Activated T-cell treated with anti-CD3 and anti-CD28 coated beads, Interleukin-2, amount 50 U/mL, for 72 hours (primary cell): ENCODE measurements at places on chromosomes 2 and 18. TPM values are rescaled to one million over a fixed set of nuclear protein-coding genes. Genes with fewer than 3 reads are reported as not detected.

The TXNDC9 gene
- 30.9 TPM for total RNA-seq

The DIS3L2 gene
- total RNA-seq: 28.8 TPM

The HOXD12 gene
- total RNA-seq: not detected

The FLACC1 gene
- 3.7 TPM for total RNA-seq

The AQP12B gene
- not detected for total RNA-seq

The ASXL3 gene
- total RNA-seq: not detected

GRCh38 chr2:230144355-230144754 is 75.4 kb downstream of the SP110 start:
- no peaks in the 10 kb centered on the region for H3K27me3 ChIP-seq
- no peaks in the 10 kb centered on the region for H3K4me1 ChIP-seq
- H3K36me3 ChIP-seq: peaks cover 6% of the 10 kb centered on the region

GRCh38 chr2:142082368-142082767 is 48.4 kb downstream of the LRP1B start:
- H3K36me3 ChIP-seq: no peaks in the 10 kb centered on the region
- H3K4me1 ChIP-seq: no peaks in the 10 kb centered on the region
- H3K27ac ChIP-seq: no peak overlapping the region
- H3K4me3 ChIP-seq: no peak overlapping the region
- no peak for DNase-seq

DNA sequence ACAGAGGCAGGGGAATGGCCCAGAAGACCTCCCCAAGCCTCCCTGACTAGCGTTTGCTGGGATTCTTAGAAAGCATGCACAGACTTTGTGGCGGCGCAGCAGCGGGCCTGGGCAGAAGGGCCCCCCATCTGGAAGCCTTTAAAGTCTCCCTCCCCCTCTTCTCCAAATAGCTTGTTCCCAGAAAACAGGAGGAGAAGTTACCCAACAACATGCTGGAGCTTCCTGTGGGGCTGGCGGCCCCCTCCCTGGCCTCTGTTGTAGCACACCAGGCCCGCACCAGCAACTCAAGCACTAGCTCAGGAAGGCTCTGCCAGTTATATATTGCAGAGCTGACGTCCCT is 334.8 kb downstream of the DYSF start:
- no peaks in the 10 kb centered on the region for H3K4me1 ChIP-seq
- H3K27ac ChIP-seq: no peak overlapping the region
- no peaks in the 10 kb centered on the region for H3K36me3 ChIP-seq
- DNase-seq: no peak
- no peaks in the 10 kb centered on the region for H3K27me3 ChIP-seq

- no peak overlapping the region for H3K27ac ChIP-seq
- H3K27me3 ChIP-seq: no peaks in the 10 kb centered on the region
- H3K36me3 ChIP-seq: no peaks in the 10 kb centered on the region
- DNase-seq: no peak
These were observed 26.0 kb upstream of the APOB start for GRCh38 chr2:21069746-21070340.

DNA sequence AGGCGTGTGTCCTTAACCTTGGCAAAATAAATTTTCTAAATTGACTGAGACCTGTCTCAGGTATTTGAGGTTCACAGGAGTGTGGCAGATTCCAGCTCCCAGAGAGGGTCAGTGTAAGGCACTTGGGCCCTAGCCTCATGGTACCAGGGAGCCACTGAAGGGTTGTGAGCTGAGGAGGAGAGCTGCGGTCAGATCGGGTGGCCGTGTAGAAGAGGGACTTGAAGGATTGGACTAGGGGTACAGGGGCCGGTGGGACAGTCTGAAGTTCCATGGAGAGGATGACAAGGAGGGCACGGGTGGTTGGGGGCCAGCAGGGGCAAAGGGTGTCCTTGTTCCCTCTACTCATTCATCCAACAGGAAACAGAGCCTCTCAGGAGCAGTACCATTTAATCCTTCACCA is 327.0 kb upstream of the HS6ST1 start:
- no peak for DNase-seq
- H3K4me3 ChIP-seq: no peak overlapping the region
- H3K27me3 ChIP-seq: no peaks in the 10 kb centered on the region
- no peaks in the 10 kb centered on the region for H3K36me3 ChIP-seq

DNA sequence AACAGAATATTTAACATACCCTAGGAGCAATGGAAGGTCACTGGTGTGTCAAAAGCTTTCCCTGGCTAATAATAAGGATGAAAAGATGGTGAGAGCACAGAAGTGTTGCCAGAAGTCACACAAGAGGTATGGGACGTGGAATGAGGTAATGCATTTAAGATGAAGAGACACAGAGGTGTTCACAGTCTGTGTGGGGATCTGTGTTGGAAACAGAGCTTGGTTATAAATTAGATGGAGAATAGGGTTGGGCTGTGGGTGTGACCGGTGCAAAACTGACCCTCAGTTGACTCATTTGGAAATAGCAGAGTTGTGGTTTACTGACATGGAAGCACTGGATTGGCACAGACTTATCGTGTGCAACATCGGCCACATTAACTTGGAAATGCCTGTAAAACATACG is 372.5 kb downstream of the SATB2 start:
- no peaks in the 10 kb centered on the region for H3K27me3 ChIP-seq
- no peak overlapping the region for H3K27ac ChIP-seq
- H3K4me1 ChIP-seq: no peaks in the 10 kb centered on the region
- H3K36me3 ChIP-seq: no peaks in the 10 kb centered on the region
- no peak for DNase-seq

DNA sequence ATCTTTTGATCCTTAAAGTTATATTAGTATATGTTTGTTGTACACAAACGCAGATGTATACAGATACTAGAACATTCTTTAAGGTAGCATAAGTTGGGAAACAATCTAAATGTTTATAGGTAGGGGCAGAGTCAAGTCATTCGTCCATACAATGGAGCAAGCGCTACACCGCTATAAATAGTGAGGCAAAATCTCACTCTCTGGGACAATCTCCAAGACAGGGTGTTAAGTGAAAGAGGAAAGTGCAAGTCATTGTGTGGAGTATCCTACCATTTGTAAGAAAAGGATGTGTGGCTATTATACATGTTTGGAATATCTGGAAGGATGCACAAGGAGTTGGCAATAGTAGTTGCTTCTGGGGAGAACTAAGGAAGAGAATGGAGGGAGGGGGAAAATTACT is 16.2 kb upstream of the FHL2 start:
- no peaks in the 10 kb centered on the region for H3K36me3 ChIP-seq
- no peak overlapping the region for H3K27ac ChIP-seq
- peaks cover 18% of the 10 kb centered on the region for H3K4me1 ChIP-seq
- H3K4me3 ChIP-seq: no peak overlapping the region

GRCh38 chr18:939166-939565 is 34.5 kb downstream of the ADCYAP1 start:
- H3K36me3 ChIP-seq: no peaks in the 10 kb centered on the region
- H3K4me1 ChIP-seq: no peaks in the 10 kb centered on the region
- peaks cover 32% of the 10 kb centered on the region for H3K27me3 ChIP-seq
- no peak overlapping the region for H3K27ac ChIP-seq
- H3K4me3 ChIP-seq: no peak overlapping the region
- DNase-seq: no peak

DNA sequence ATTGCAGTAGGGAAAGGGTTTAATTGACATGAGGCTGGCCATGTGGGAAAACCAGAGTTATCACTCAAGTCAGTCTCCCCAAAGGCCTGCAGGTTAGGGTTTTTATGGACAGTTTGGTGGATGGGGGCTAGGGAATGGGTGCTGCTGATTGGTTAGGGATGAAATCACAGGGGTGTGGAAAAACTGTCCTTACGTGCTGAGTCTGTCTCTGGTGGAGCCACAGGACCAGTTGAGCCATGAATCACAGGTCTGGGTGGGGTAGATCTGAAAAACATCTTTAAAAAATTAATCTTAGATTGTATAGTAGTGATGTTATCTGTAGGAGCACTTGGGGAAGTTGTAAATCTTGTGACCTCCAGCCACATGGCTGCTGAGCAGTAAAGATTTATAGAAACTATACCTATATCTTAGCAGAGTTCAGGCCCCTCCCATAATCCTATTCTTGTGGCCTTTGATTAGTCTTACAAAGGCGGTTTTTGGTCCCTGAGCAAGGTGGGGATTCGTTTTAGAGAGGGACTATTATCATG is 139.6 kb downstream of the COMMD1 start:
- H3K27ac ChIP-seq: no peak overlapping the region
- H3K36me3 ChIP-seq: peaks cover 2% of the 10 kb centered on the region
- H3K4me3 ChIP-seq: no peak overlapping the region
- DNase-seq: no peak
- H3K27me3 ChIP-seq: no peaks in the 10 kb centered on the region

GRCh38 chr2:57881998-57882888 is 164.4 kb upstream of the VRK2 start:
- no peak for DNase-seq
- no peak overlapping the region for H3K4me3 ChIP-seq
- H3K4me1 ChIP-seq: no peaks in the 10 kb centered on the region
- H3K36me3 ChIP-seq: no peaks in the 10 kb centered on the region
- H3K27me3 ChIP-seq: no peaks in the 10 kb centered on the region
- H3K27ac ChIP-seq: no peak overlapping the region

- H3K4me3 ChIP-seq: no peak overlapping the region
- no peaks in the 10 kb centered on the region for H3K27me3 ChIP-seq
- no peaks in the 10 kb centered on the region for H3K4me1 ChIP-seq
- H3K36me3 ChIP-seq: no peaks in the 10 kb centered on the region
- no peak for DNase-seq
These were observed 69.6 kb downstream of the R3HDM1 start for GRCh38 chr2:135600915-135601314.

GRCh38 chr2:222448748-222449181 is 24.4 kb downstream of the SGPP2 start:
- H3K36me3 ChIP-seq: no peaks in the 10 kb centered on the region
- no peak for DNase-seq
- peaks cover 6% of the 10 kb centered on the region for H3K4me1 ChIP-seq
- H3K4me3 ChIP-seq: no peak overlapping the region
- no peaks in the 10 kb centered on the region for H3K27me3 ChIP-seq

GRCh38 chr2:174014699-174015070 is 49.5 kb upstream of the SP3 start:
- H3K4me3 ChIP-seq: no peak overlapping the region
- H3K36me3 ChIP-seq: no peaks in the 10 kb centered on the region
- H3K27me3 ChIP-seq: peaks cover 6% of the 10 kb centered on the region
- peaks cover 26% of the 10 kb centered on the region for H3K4me1 ChIP-seq

DNA sequence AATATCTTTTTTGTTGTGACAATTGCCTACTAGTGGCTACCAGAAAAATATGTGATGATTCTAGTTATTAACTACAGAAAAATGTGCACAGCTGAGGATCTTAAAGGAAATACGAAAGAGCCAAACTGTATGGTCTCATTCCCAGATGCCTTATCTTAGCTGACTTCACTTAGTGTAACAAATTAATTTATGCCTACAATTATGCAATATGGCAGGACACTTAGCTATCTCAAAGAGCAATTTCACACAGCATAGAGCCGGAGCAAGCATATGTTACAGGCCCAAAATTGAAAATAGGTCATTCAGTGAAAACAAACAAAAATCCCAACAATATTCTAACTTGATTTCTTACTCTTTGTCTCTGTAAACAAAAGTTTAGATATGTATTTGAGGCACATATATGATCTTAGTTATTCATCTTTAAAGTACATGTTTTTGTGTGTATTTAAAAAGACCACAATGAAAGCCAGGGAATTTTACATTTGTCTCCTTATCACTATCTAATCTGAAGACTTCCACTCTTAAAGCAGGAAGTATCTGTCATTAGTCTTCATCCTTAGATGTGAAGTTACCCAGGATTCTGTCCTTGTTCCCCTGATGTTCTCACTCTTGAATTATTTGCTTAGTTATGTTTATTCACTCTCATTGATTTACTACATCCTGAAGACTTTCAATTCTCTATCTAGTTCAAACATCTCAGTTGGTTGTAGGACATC is 1579.0 kb upstream of the NXPH2 start:
- H3K36me3 ChIP-seq: no peaks in the 10 kb centered on the region
- H3K27ac ChIP-seq: no peak overlapping the region
- no peaks in the 10 kb centered on the region for H3K4me1 ChIP-seq
- no peak overlapping the region for H3K4me3 ChIP-seq
- H3K27me3 ChIP-seq: no peaks in the 10 kb centered on the region
- DNase-seq: no peak

- no peak overlapping the region for H3K4me3 ChIP-seq
- no peak overlapping the region for H3K27ac ChIP-seq
- no peaks in the 10 kb centered on the region for H3K36me3 ChIP-seq
These were observed 424.0 kb downstream of the RND3 start for GRCh38 chr2:150063432-150063889.

DNA sequence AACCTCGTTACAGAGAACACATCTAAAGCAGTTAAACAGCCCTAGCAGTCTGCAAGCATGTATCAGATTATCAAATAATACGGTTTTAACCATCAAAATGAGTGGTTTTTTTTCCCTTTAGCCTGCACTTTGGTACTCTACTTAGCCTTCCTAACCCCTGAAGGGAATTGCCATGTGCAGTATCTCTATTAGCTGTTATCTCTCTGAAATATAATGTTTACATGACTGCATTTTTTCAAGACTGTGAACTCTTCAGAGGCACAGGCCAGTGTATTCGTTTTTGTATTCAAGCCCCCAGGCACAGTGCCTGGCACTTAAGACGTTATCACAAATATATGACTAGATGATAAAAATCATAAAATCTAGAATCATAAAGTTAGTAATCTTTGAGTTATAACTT is 509.5 kb downstream of the PARD3B start:
- H3K27ac ChIP-seq: no peak overlapping the region
- H3K36me3 ChIP-seq: peaks cover 1% of the 10 kb centered on the region
- H3K27me3 ChIP-seq: no peaks in the 10 kb centered on the region
- peaks cover 31% of the 10 kb centered on the region for H3K4me1 ChIP-seq
- H3K4me3 ChIP-seq: no peak overlapping the region

GRCh38 chr2:106841886-106842645 is 43.9 kb downstream of the ST6GAL2 start:
- H3K27ac ChIP-seq: no peak overlapping the region
- H3K4me1 ChIP-seq: no peaks in the 10 kb centered on the region
- H3K27me3 ChIP-seq: no peaks in the 10 kb centered on the region
- H3K36me3 ChIP-seq: no peaks in the 10 kb centered on the region

DNA sequence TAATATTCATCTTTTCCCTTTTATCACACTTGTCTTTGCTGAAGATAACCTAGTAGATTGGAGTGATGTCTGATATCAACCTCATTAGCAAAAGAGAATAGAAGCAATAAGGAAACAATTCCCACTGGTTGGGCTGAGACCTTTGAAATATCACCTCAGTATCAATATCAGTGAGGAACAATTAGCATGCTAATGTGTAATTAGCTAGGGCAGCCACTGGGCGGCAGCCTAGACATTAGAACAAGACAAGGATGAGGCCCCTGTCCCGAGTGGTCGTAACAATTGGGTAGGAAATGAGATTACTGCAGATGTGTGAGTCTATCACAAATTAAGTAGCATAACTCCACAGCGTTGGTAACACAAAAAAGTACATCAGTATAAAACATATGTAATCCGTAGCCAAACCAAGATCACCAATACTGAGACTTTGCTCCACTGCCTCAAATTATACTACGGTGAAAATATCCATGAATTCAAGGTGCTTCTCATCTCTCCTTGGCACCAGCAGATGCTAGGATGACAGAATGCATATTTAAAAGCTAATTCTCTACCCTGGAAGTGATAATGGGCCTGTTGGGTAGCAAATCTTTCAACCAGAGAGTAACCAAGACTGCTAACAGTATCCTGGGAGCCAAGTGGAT is 99.1 kb downstream of the ALPK2 start:
- peak; percentile 67 for DNase-seq
- H3K27ac ChIP-seq: no peak overlapping the region
- H3K36me3 ChIP-seq: peaks cover 4% of the 10 kb centered on the region
